Small intestine (tissue), 16 donors: ENCODE measurements at places on chromosomes 3 and 15. TPM values are rescaled to one million over a fixed set of nuclear protein-coding genes. Genes with fewer than 3 reads are reported as not detected.

GRCh38 chr15:63502843-63503738 lies 1.3 kb upstream of the USP3 start:
- peak; percentile 98 for DNase-seq

DNA sequence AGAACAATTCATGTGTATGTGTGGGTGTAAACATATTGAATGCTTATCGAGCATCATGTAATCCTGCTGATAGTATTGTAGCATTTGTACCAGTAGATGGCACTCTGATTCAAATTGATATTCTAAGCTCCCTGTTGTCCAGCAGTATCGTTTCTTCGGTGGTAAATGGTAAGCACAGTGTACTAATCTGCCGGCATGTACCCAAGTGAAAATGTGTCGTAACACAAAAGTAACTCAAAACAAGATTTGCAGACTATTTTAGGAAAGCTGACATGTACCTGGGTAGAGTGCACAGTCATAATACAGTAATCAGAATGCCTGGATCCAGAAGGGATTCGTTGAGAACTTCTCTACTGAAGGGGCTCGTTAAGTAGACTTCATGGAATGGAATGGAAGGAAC lies 31.7 kb upstream of the MNS1 start:
- DNase-seq = peak; percentile 63

Gene RUBCN
- 11.0 TPM for polyA plus RNA-seq

Gene THPO
- 2.5 TPM for polyA plus RNA-seq

Gene NMB
- polyA plus RNA-seq = 7.7 TPM

Gene OCA2
- not detected for polyA plus RNA-seq
